SJCRH30 (cell line): ENCODE measurements at places on chromosomes 12 and 14.

GRCh38 chr12:115403689-115404088, 719.7 kb upstream of the TBX3 start:
- peaks cover 36% of the 10 kb centered on the region for H3K4me1 ChIP-seq
- no peaks in the 10 kb centered on the region for H3K27me3 ChIP-seq
- DNase-seq, result no peak
- no peak overlapping the region for H3K4me3 ChIP-seq
- no peaks in the 10 kb centered on the region for H3K36me3 ChIP-seq

GRCh38 chr14:75198291-75198933, 22.0 kb upstream of the TMED10 start:
- H3K4me3 ChIP-seq, result no peak overlapping the region
- no peak overlapping the region for H3K27ac ChIP-seq
- H3K36me3 ChIP-seq, result no peaks in the 10 kb centered on the region
- H3K4me1 ChIP-seq, result no peaks in the 10 kb centered on the region

DNA sequence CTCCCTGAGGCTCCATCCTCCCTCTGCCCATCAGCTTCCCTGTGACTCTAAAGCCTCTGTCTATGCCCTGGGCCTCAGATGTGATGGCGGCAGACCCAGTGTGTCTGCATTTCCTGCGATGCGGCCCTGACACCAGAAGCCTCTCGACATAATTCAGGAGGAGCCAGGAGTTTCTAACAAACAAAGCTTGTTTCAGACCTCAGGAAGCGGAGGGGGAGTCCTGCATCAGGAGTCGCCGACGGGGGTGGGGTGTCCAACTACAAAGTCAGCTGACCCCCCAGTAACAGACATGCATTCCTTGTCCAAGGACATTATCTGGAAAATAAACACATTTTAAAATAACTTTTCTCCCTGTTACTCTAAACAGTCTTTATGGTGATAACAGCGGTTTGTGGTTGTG, 167.5 kb downstream of the DPF3 start:
- H3K27ac ChIP-seq, result no peak overlapping the region
- no peaks in the 10 kb centered on the region; the same call in 1 of the 2 replicates for H3K27me3 ChIP-seq
- H3K4me3 ChIP-seq, result no peak overlapping the region
- H3K4me1 ChIP-seq, result no peaks in the 10 kb centered on the region

GRCh38 chr12:124577374-124577773, 10.0 kb upstream of the NCOR2 start:
- no peak overlapping the region for H3K4me3 ChIP-seq
- no peaks in the 10 kb centered on the region for H3K27me3 ChIP-seq
- no peaks in the 10 kb centered on the region for H3K36me3 ChIP-seq
- no peak overlapping the region for H3K27ac ChIP-seq
- no peak for DNase-seq
- H3K4me1 ChIP-seq, result peaks cover 4% of the 10 kb centered on the region; the same call in 1 of the 2 replicates
